Activated CD4-positive, alpha-beta T cell treated with anti-CD3 and anti-CD28 coated beads, Interleukin-10, Interleukin-2, amounts not matched to agents 100 ng/mL and 50 ng/mL, durations not matched to agents 16 hours and 8 hours (primary cell): ENCODE measurements at places on chromosomes 12 and 14.

DNA sequence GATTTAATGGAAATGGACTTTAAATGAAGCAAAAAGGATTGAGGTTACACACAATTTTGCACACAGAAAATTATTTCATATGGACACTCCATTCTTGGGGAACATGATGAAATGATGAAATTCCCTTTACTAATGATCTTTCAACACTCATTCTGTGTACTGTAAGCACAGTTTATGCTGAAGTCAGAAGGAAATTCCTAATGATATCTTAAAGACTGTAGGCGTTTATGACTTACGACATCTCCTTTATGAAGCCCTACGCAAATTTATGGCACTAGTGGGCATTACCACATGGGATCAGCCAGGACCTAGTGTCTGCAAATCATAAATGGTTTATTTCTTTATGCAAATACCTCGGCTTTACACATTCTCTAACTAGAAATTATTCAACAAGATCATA, 97.9 kb upstream of the SOX5 start:
- DNase-seq: no peak

GRCh38 chr12:64273527-64274403, 51.7 kb upstream of the KICS2 start:
- DNase-seq: peak; percentile 12

- no peak for DNase-seq
Observed at GRCh38 chr12:107196681-107197080, 103.3 kb upstream of the CRY1 start.

DNA sequence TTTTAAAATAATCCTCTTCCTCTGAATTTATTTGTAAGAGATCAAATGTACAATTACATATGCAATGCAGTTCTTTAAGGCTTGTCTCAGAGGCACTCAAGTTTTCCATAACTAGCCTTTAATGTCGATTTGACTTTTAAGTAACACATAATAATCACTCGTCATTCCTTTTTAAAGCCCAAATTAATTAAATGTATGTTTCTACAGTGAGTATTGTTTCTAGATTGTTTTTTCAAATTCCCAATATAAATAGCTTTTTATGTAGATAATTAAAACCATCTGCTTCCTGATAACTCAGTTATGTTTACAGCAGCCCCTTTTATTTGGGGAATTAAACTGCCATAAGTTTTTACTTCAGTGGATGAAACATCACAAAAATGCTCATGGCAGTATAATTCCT, 185.1 kb downstream of the ETNK1 start:
- no peak for DNase-seq

DNA sequence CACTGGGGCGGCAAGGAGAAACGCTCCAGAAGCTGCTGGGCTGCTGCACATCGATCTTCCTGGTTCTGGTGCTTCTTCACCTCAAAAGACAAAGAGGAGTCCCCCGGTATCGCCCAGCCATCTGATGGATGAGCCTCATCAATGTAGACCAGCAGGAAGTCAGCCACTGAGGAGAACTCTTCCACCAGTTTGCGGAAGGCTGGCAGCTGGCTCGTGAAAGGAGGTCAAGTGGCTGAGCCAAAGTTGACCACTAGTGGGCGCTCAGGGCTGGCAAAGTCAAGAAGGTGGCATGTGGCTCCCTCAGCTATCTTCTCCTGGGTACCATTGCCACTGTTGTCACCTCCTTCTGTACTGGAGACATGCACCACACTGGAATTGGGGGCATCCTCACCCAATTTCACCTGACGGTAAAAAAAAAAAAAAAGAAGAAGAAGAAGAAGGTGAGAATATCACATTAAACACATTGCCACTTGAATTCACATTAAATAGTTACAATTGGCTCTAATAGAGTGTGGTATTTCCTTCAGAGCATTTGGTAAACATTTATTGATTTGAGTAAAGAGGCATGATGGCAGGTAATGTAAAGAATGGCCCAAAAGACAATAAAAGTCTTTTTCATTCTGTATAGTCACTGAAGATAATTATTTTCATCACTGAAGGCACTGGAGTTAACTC, 8.3 kb downstream of the DIO2 start:
- peak; percentile 42 for DNase-seq

- DNase-seq: peak; percentile 33
Observed at GRCh38 chr12:20950248-20950647, 139.7 kb downstream of the SLCO1B3 start.

DNA sequence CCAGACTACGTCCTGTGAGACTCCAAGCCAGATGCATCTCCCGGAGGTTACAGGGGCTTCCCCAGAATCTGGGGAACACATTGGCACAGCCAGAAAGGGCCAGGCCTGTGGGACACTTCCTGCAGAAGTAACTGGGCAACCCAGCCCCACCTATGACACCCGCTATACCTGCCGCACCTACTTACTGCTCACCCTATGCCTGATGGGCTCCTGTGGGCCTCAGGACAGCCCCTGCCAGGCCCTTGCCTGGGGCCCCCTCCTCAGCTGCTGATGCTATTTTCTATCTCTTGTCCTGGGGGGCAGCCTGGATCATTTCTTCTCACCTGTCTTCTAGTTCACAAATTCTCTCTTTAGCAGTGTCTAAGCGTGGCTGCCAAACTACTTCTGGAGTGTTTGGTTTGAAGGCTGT, 28.7 kb downstream of the JAG2 start:
- no peak for DNase-seq

DNA sequence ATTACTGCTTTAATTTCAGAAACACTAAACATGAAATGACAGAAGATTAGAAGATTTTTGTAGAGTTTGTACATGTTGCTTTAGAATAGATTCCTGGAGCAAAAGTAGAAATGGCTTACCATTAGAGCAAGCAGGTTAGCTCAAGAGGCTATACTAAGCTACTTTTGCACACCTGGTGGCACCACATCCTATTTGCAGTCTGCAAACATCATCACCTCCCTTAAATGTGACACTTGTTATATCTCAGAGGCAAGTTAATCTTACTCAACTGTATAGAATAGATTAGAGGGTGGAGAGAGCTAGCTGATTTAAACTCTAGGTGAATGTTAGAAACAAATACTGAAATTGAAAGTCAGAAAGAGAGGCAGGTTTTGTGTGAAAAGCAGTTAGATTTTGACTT, 30.7 kb upstream of the OR4E1 start:
- DNase-seq: no peak

GRCh38 chr14:104953097-104953496, 25.1 kb downstream of the AHNAK2 start:
- DNase-seq: no peak

DNA sequence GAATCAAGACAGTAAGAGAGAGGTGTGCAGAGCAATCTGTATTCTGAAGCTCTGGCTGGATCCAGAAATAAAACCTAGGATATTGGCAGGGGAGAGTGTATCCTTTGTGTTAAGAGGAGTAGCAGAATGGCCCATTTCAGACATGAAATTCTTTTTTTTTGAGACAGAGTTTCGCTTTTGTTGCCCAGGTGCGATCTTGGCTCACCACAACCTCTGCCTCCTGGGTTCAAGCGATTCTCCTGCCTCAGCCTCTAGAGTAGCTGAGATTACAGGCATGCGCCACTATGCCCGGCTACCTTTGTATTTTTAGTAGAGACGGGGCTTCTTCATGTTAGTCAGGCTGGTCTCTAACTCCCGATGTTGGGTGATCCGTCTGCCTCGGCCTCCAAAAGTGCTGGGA, 6.1 kb upstream of the SRGAP1 start:
- DNase-seq: no peak

- peak; percentile 39 for DNase-seq
Observed at GRCh38 chr12:132812631-132813305, 15.9 kb downstream of the GOLGA3 start.

DNA sequence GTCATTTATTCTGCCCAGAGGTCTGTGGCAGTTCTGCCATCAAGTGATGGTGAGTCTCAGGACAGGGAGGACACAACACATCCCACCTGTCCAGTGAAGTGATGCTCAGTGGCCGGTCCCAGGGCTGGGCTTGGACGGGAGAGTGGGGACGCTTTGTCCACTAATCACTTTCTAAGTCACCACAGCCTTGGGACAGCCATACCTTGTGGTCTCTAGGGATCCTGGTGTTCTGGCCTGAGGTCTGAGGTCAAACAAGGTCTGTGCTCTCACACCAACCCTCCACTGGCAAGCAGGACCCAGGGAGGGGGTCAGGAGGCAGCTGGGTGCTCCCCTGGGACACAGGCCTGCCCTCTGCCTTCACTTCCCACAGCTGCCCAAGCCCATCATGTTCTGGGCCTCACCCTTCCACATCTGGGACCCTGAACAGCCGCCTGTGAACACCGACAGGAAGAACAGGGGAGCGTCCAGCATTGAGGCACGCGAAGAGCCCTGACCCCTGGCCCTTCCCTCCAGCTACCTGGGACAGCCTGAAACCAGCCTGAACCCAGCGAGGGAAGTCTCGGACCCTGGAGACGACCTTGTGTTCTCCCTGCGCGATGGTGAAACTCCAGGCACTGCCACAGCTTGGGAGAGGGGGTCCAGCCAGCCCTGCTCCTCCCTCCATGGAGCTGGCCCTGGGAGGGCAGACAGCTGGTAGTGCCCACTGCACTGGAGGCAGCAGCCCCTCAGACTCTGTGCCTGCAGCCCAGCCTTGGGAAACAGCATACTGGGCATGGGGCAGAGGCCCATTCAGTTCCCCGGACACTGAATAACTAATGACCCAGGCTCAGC, 19.7 kb upstream of the GPR132 start:
- no peak for DNase-seq

DNA sequence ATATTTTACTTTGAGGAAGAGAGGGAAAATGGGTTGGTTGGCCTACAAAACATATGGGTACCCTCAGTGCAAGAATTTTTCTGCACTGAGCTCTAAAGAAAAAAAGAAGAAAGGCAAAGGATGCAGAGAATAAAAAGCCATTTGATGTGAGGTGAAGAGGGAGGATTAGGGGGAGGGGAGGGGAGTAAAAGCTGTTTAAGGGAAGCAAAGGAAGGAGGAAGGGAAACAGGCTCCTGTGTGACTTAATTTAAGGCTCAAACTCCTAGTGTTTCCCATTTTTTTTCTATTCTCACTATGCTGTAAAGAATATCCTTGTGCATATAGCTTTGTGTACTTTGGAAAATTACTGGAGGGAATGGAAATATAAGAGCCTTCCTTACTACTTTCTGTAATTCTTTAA, 78.7 kb downstream of the NKX2-1 start:
- no peak for DNase-seq

DNA sequence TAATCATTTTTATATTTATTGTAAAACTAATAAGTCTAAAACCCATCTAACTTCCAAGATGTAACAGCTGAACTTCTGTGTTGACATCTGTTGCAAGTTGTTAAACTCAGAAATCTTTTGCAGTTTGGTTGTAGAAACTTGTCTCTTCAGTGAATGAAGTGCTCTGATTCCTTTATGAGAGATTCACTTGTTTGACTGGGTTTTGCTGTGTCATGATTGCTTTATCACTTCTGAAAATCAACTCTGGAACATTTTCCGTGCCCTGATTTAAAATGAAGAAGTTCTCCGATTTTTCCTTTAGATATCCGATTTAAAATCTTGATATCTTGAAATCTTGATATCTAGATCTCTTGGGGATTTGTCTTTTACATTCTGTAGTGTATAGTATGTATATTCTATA, 65.1 kb downstream of the DIP2B start:
- DNase-seq: no peak

- DNase-seq: peak; percentile 84
Observed at GRCh38 chr12:54191550-54192022, 2.8 kb upstream of the SMUG1 start.

DNA sequence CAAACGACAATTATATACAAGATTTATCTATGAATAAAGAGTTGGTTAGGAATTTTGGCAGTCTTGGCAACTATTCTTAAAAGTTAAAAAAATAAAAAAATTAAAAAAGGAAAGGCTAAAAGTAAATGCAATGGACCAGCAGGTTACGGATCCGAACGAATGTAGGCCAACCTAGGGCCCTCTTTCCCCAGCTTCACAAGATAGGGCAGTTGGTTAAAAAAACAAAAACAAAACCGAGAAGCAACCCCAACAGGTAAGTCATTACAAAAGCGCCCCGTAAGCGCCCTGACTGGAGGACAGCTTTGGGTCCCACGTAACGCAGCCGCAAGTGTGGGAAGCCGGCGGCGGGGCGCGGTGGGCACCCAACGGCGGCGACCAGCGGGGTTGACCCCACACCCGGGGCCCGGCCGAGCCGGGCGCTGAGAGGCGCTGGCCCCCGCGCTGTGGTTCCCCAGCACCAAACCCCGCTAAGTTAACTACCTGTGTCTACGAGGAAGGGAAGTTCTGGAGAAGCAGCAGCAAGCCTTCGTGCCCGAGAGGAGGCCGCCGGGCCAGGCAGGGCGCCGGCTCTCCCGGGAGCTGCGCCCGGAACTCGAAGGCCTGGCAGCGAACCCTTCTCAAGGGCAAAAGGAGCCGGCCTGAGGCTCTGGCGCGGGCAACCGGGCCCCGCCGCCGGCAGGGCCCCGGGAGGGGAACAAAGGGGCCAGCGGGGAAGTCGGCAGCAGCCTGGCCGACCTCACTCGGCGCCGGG, 882 bp downstream of the HECTD1 start:
- DNase-seq: peak; percentile 73

- no peak for DNase-seq
Observed at GRCh38 chr14:95328729-95329503, 9.2 kb upstream of the CLMN start.
